H54 (cell line): ENCODE measurements at places on chromosomes 13 and 19.

DNA sequence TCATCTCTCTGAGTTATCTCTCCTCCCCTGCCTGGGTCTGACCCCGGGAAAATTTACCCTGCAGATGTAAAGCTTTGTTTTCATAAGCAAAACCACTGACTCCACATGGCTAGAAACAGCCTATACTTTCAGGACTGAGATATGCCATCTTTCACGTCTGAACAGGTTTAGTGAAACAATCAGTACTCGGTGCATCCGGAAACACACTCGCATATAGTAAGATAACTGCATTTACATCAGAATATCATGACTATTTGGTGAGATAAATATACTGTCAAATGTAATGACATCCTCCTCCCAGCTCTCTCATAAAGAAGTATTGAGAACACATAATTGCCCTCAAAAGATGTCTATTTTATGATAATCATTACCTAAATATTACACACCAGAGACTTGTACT, 172.8 kb downstream of the EFNB2 start:
- no peak for DNase-seq

DNA sequence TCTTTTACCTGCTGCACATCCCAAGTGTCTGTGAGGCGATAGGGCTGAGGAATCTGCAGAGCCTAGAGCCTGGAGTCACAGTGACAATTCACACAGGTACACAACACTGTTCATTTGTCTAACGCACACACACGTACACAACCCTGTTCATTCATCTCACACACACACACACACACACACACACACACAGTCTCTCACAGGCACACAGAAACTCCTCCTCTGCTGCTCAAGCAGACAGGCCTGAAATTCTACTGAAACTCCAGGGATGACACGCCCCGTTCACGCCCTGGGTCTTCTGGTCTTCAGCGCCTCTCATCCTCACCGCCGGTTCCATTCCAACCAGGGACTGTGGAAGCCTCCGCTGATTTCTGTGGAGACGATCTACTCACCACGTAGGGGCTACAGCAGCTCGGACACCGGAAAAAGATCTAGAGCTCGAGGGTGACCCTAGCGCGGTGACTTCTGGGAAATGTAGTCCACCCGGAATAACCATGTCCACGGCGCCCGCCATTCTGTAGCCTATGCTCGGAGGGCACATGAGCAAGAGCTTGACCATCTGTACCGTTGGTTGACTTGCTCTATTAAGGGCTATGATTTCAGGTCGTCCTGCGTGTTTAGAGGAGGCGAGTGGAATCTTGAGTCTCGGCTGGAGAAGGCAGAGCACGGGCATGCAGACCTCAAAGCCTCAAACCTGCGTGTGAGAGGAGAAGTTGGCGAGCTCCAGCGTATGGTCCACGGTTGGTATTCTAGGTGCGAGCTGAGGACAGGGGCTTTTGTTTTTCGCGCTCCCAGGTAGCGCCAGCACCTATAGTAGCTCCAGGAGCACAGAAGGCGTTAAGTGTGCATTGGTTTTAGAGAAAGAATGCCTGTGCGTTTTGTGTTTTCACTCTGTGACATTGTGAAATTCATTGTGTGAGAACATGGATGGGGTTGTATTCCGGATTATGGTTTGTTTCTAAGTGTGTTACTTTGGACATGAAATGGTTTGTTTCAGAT, 33.4 kb downstream of the ZNF45 start:
- peak; percentile 56 for DNase-seq

DNA sequence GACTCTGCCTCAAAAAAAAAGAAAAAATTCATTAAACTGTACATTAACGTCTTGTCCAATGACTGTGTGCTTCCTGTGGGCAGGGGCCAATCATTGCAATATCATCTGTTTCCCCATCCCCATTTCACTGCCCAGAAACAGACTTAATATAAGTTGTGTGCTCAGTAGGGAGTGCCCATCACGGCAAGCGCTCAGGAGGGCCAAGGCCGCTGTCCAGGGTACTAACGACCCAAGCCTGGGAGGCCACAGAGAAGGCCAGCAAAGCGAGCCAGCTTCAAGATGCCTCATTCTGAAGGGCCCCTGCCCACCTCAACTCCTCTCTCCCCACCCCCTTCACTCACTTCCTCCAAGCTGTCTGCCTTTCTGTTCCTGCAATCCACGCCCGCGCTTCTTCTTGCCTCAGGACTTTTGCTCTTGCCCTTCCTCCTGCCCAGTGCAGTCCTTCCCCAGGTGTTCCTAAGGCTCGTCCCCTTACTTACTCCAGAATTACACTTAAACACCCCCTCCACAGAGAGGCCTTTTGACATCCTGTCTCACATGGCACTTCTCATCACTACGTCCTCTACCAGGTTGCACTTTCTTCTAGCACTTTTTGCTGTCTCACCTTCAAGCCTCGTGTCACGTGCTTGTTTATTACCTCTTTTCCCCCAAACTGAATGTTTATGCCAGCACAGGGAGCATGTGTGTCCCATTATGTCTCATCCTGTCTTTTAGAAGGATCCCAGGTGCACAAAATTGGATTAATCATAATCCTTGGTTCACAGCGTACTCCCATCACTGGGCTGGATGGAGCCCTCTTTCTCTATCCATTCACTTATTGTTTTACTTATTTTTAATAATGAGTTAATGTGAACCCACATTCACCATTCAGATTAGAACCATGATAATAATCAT, 11.3 kb upstream of the POU2F2 start:
- DNase-seq: no peak

GRCh38 chr19:9073806-9074205, 13.1 kb upstream of the OR1M1 start:
- DNase-seq: no peak

DNA sequence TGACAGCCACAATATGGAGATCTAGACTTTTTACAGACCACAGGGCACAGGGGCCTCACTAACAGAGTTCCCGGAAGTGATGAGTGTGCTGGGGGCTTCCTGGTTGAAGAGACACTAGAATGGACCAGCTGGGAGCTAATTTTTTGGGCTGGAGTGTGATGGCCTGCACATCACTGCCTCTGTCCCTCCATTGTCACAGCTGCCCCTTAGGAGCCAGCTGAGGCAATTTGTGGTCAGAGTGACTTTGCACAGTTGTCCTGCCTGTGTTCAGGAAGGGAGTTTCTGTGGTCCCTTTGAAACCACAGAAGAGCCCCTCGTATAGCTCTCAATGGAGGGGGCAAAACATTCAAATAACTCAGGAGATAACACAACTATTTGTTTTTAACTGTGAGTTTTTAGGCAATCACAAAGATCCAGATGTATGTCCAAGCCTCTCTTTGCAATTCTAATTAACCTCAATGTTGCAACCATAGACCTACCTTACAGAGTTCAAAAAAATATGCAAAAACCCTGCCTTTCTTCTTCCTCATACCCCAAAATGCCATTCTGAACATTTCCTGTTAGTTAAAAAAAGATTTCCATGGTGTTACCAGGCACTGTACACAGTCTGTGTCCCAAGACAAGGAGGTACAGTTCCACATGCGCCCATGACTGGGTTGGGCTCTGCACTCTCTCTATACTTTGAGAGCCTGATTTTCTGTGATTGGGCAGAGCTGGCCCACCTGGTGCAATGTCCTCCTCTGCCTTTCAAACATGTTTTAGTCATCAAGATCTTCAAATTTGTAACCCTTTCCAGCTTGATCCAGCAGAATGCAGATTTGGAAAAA, 2.4 kb downstream of the ALOX5AP start:
- DNase-seq: no peak

DNA sequence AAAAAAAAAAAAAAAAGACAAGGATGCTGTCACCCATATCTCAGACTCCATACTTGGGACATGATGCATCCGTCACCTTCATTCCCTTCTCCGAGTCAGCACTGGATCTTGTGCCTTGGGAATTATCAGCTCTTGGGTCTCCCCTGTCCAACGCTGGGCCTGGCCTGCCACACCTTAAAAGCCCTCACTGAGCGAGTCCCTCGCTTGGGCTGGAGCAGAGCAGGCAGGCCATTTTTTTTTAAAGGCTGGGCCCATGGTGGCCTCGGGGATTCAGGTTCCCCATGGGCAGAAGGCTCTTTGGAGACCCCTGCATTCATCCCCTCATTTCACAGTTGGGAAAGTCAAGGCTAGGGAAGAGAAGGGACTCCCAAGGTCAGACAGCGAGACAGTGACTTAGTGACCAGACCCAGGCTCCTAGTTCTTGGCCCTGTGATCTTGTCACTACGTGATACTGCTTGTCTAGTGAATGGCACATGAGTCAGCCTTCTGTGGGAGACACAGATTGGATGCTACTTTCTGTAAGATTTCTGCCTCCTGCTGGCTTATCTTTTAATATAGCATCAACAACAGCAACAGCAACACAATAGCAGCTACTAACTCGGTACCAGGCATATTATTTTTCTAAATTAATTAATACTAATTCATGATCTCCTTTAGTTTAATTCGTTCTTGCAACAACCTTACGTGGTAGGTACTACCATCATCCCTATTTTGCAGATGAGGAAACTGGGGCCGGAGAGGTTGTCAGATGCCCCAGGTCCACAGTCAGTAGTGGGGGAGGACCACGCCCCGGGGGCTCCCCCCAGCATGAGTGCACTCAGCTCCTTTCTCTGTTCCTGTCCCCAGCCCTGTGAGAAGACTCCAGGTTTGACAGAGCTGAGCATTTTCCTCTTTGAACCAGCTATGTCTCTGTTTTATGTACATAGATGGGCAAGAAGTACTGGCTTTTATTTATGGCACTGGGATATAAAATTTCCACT, 27.4 kb upstream of the ZNF536 start:
- no peak for DNase-seq

- DNase-seq: no peak
Observed at GRCh38 chr13:94390881-94391280, 88.6 kb downstream of the DCT start.

GRCh38 chr19:48608798-48609263, 2.3 kb downstream of the SPACA4 start:
- DNase-seq: peak; percentile 62
